CD8-positive, alpha-beta memory T cell (primary cell): ENCODE measurements at places on chromosomes 4 and X. TPM values are rescaled to one million over a fixed set of nuclear protein-coding genes. Genes with fewer than 3 reads are reported as not detected.

ATP2B3 gene
- not detected for total RNA-seq

TMEM154 gene
- total RNA-seq, result 12.5 TPM

CLDN34 gene
- total RNA-seq, result not detected

TRPC5OS gene
- total RNA-seq, result not detected

ZNF630 gene
- 1.6 TPM for total RNA-seq

BEND4 gene
- total RNA-seq, result 3.2 TPM

EDNRA gene
- not detected for total RNA-seq

CSAG1 gene
- not detected for total RNA-seq

CPZ gene
- not detected for total RNA-seq

RAB33A gene
- 9.0 TPM for total RNA-seq

CT45A5 gene
- total RNA-seq, result not detected

DNA sequence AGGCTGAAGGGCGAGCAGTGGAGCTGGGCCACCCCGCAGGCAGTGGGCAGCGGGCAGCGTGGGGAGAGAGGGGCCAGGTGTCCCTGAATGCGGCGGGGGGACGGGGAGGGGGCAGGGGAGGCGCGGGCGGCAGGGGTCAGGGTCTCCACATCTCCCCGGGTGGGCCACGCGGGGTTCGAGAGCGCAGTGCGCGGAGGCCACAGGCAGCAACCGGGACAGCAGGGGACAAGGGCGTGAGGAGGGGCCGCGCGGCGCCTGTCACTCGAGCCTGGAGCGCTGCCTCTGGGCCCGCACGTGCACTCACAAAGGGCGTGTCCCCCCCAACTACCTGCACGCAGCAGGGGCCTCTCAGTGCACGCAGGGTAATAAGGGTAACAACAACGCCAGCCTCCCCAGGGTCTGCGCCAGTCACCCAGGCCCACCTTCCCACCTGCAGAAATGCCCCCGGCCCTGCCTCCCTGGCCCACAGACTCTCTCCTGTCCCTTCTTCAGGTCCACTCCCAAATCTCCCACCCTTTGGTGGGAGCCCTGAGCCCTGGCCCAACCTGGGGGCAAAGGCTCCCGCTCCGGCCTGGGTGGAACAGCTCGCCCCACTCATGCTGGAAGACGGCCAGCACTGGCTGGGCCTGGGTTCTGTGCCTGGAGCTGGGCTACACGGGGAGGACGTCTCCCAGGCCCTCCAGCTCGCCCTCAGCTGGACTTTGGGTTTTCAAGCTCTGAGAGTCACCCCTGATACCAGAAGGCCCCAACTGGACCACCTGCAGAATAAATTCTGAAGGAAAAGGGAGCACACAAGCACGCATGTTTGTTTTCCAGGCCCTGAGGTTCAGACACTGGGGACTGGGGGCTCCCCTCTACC lies 53.2 kb downstream of the ZFYVE28 start:
- peak; percentile 49 for DNase-seq

DNA sequence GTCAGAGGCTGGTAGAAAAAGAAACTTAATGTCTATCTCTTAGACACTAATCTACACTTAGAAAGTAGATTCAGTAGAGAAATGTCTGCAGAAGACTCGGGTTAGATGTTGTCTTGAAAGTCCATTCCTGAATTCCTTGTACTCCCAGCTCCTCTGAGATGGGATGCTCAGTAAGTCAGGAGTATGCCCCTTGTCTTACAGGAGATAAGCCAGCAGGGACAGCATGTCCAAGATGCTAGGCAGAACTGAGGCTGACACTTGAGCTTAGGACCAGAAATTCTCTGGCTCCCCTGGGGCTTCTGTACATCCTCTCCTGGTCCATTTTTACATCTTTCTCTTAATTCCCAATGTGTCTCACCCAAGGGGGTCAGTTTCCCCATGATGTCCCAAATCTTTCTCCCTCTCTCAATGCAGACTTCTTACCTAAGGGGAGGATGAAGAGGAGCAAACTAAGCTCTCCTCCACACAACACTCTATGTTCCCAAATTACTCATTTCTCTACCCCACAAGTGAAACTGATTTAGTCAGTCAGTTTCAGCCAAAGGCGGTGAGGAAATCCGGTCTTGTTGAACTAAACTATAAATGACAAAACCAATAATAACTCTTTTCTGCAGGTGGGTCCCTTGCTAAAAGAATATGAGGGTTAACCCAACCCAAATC lies 558.2 kb upstream of the DIPK2B start:
- DNase-seq, result no peak

DNA sequence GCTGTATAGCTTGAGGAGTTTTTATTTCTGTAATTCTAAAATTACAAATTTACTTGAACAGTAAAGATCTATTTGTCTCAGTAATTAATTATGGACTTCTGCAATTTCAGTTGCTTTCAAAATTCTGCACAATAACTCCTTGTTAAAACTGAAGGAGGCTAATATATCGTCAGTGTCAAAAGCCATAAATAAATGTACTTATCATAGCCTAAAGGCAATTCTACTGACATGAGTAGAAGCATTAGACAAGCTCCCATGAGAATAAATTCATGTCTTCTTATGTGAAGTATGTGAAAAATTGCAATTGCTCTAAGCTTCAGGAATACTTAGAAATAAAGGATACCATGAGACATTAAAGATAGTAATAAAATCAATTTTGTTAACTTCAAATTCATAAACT lies 381.2 kb upstream of the PCDH10 start:
- DNase-seq, result no peak

DNA sequence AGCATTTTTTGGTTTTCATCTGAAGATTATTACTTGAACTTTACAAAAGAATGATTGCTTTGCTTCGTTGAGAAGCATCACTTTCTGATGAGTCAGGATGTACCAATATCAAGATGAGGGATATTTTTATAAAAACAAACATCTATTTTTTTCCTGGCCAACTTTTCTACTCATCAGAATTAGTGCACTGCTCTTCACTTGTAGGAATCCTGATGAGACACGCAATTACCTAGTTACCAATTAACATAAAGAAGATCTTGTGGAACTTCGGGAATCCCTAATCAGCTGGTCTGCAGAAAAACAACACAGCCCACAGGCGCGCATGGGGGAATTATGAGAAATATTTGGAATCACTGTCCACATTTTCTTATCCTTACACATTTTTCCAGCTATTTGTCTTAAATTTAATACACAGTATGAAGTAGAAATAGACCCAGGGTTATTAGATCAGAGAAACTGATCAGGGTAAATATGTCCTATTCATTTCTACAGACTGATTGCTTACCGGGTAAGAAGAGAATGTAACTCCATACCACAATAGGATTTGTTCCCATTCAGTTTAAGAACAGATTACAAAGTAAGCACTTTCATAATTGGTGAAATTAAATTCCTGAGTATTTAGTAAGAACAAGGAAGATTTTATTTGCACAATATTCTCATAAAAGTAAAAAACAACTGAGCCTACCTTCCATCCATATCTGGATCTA lies 50.9 kb downstream of the MFAP3L start:
- DNase-seq, result no peak

DNA sequence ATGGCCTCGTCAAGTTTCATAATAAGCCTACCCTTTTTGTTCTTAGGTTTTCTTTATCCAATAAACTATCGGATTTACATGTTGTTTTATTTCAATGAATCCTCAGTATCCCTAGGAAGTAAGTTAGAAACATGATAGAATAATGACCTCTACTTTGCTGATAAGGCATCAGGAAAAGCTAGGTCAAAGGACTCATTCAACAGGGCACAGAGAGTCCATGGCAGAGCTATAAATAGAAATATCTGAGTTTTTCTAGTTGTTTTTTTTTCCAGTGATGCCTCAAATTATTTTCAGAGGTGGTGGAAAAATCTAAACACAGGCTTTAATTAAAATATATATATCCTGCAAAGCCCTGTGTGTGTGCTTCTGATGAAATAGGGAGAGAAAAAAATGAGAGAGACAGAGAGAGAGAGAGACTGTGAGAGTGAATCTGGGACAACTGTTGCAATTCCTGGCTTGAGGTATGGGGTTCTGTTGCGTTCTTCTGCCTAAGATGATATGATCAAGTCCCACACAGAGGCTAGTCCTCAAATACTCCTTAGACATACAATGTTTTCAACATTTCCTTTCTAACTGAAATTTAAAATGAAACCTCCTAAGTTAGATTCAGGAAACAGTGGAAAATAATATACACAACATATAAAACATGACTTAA lies 139.9 kb downstream of the HDX start:
- no peak for DNase-seq

GRCh38 chr4:174553828-174554227 lies 31.5 kb upstream of the HPGD start:
- no peak for DNase-seq

DNA sequence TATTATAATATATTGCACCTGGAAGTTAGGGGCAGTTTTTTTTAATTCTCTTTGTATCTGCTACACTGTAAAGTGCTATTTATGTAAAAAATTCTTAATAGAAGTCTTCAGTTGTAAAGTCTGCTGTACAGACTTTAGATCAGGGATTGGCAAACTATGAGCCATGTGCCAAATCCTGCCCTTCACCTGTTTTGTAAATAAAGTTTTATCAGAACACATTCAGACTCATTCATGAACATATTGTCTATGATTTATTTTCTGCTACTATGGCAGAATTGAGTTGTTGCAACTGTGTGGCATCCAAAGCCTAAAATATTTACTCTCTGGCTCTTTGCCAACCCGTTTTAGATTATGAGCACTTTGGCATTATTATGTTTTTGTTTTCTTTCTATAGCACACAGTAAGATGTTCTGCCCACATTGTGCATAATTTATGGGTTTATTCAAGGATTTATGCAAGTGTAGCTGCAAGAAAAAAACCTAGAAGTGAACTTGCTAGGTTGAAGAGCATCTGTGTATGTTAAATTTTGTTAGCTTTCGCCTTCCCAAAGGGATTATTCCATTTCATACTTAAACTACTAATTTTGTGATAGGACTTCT lies 56.9 kb downstream of the CLCN3 start:
- no peak for DNase-seq

GRCh38 chr4:161829591-161829990 lies 334.2 kb downstream of the FSTL5 start:
- no peak for DNase-seq

GRCh38 chr4:155119006-155119405 lies 89.4 kb upstream of the NPY2R start:
- no peak for DNase-seq

DNA sequence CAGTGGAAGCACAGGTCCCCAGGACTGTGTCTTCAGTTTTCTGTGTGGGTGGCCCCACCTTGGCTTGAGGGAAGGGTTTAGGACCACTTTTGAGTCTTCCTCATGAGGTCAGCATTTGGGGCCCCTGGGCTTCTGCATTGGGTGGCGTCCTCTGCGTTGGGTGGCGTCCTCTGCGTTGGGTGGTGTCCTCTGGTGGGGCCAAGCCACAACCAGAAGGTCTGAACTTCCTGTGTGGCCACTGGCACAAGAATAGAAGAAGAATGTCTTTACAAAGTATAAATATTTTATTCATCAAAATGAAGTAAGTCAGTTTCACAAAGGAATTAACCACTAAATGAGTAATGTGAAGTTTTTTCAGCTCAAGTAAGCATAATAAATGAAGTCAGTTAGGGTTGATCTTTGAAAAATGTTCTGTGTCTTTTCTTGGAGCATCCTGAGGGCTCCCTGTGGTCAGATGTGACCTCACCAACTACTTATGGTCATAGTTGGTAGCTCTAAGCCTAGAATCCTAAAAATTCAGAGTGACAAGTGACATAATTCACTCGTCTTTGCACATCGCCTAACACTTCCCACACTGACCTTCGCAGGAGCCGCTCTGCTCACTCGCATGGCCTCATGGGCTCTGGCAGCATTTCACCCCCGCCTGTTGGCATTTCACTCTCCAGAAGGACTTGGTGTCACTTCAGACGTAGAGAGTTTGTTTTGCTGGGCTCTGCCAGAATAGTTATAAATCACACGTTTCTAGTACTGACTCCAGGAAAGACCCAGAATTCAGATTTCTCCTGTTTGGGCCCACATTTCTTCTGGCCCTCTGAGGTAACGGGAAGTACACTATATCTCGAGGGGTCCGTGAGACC lies 39.0 kb upstream of the HGFAC start:
- DNase-seq, result no peak

DNA sequence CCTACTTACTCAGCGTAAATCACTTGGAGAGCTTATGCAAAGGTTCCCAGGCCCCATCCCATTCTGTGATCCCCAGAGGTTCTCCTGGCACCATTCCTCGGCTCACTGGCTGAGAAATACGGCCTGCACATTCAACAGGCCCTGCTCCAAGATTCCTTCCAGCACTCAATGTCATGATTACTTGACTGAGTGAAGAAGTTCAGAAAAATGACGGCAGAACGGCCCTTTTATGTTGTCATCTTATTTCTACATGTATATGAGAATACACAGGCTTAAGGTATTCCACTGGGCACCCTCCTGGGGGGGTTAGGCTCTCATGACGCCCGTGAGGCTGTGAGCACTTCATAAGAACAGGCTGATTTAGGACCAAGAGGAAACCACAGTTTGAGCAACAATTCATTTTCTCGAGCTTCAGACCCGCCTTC lies 190.6 kb downstream of the NSUN7 start:
- DNase-seq, result no peak

- DNase-seq, result no peak
Measured at GRCh38 chr4:686413-687040, 2.4 kb downstream of the SLC49A3 start.

- DNase-seq, result no peak
Measured at GRCh38 chrX:119325456-119325855, 73.7 kb upstream of the SLC25A43 start.

DNA sequence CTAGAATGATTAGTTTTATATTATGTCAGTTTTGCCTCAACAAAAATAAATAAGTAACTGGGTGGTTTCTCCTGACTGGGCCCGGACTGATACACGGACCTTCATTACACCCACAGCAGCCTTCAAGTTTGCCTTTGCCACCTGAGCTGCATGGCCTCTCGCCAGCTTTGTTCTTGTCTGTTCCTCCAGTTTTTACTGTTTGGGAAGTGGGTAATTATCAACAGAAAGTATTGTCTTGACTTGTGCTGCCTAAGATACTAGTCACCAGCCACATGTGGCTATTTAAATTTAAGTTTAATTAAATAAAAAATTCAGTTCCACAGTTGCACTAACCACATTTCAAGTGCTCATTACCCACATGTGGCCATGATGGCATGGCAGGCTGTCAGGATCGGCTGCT lies 74.7 kb upstream of the INTU start:
- no peak for DNase-seq

DNA sequence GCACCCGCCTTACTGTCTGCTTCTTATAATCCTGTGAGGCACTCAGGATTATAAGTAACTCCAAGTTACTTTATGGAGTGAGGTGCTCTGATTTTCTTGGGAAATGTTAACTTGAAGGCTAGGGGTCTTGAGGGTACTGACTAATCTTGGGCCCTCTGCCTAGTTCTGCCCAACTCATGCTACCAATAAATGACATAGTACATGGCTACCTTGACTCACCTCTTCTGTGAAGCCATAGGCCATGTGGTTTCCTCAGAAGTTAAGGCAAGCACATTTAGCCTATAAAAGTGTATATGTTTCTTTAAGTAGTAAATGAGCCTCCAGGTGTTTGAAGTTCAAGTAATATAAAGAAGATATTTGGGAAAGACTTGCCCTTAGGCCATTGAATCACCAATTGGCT lies 99.8 kb upstream of the CASK start:
- DNase-seq, result no peak

GRCh38 chr4:24657768-24658617 lies 73.6 kb upstream of the DHX15 start:
- no peak for DNase-seq
